Activated CD4-positive, alpha-beta T cell treated with anti-CD3 and anti-CD28 coated beads, Interleukin-2, amount 10 ng/mL, durations not matched to agents 7 days and 5 days (primary cell): ENCODE measurements at places on chromosomes 1 and 21. TPM values are rescaled to one million over a fixed set of nuclear protein-coding genes. Genes with fewer than 3 reads are reported as not detected.

The SETDB1 gene
- total RNA-seq = 58.1 TPM

The F3 gene
- not detected for total RNA-seq

The ARHGAP30 gene
- total RNA-seq = 244 TPM

The UMODL1 gene
- 0.21 TPM for total RNA-seq

DNA sequence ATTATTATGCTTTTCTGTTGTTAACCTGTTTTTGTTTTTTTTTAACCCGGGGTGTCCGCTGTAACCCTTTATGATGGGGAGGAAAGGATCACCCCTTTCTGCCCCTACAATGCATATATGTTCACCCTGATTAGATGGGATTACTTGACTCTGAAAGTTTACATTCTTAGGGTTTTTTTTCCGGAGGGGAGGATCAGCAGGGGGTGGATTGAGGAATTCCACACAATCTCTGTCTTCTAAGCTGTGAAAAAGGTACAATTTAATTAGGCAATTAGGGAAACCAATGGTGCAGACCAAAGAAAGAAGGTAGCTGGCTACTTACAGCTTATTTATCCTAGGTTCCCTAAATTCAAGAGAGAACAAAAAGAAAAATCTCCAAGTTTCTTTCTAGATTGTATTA is 58.3 kb downstream of the EDEM3 start:
- no peak for DNase-seq

DNA sequence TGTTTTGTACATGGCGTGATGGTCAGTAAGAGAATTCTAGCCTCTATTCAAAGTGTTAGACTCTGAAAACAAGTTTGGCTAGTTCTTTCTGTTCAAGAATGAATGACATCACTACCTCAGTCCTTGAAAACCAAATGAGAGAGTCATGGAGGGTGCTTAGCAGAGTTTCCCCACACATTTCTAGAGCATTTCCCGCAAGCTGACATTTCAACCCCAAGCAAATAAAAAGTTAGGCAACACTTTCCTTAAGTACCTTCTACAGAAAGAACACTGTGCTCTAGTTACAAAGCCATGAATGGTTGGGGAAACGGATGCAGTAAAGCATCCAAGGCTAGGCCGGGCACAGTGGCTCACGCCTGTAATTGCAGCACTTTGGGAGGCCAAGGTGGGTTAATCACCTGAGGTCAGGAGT is 47.9 kb upstream of the SLC44A3 start:
- no peak for DNase-seq
